ENCODE measurements at places on chromosomes 12 and 14.

GRCh38 chr14:76589246-76589645, 172.0 kb upstream of the VASH1 start:
- DNase-seq = no peak

DNA sequence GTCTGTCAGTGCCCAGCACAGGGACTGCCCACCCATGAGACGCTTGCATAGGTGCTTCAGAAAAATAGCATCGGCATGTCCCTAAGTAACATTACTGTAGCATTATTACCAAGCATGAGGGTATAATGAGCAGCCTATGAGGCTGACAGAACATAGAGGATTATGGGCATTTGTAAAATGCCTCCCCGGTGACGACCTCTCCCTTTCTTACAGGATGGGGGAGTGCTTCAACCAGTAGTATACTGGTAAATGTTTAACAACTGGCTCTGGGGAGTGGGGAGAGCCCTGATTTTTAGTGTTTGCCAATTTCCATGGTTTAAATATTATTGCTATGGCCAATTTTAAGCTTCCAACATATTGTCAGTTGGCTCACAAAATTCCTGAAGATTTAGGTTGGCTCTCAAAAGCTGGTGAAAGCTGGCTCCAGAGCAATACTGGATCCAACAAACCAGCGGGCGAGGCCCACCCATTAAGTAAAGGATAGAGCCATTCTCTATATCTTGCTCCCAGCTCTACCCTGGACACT, 104.5 kb downstream of the ETNK1 start:
- DNase-seq = no peak

GRCh38 chr14:100532154-100532861, 54.9 kb downstream of the BEGAIN start:
- DNase-seq = peak; percentile 9

DNA sequence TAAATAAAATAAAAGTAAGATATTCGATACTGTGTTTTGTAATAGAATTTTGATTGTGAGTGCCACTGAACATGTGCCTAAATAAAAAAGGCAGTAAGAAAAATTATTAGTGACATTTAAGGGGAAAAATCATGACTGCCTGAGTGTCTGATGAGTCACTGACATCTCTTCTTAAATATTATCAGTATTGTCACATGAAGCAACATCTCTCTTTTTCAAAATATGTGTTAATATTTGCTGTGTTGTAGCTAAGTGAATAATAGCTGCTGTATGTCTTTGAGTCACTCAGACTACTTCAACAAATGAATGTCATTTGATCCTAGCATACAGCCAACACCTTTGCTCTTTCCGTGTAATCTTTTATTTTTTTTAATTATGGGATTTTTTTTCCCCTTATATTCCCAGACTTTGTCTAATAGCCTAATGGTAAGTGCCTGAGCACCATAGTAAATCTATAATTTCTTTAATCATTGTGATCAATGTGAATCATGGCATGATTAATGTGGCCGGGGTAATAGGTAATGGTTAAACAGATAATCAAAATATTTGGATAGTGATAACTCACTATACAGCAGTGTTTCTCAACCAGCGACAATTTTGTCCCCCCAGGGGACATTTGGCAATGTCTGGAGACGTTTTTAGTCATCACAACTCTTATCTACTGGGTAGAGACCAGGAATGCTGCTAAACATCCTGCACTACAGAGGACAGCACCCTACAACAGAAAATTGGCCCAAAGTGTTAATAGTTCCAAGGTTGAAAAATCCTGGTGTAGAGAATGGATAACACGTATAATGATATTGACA, 11.7 kb upstream of the OTX2 start:
- no peak for DNase-seq

DNA sequence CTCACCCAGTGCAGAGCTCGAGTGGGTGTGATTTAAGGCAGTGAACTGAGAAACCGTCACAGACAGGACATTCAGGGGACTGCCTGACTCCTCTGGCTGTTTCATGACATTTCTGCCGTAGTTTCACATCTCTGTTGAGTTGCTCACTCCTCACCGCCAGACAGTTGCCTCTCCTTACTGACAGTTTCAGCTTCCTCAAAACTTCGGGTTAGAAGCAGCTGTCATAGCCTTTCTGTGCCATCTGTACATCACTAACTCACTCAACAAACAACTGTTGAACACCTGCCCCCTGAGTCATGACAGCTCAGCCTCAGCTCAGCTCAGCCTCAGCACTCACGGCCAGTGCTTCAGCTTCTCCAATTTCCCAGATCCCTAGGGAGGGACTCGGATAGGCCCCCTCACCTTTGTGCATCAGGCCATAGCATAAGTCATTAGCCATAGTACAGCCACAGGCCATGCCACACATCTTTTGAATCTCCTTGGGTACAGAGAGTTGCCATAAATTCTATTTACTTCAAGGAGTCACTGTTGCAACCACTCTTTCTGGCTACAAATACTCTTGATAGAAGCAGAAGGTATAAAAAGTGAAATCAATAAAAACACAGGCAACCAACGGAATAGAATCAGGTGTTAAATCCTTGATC, 6.2 kb upstream of the SLC15A4 start:
- peak; percentile 80 for DNase-seq

DNA sequence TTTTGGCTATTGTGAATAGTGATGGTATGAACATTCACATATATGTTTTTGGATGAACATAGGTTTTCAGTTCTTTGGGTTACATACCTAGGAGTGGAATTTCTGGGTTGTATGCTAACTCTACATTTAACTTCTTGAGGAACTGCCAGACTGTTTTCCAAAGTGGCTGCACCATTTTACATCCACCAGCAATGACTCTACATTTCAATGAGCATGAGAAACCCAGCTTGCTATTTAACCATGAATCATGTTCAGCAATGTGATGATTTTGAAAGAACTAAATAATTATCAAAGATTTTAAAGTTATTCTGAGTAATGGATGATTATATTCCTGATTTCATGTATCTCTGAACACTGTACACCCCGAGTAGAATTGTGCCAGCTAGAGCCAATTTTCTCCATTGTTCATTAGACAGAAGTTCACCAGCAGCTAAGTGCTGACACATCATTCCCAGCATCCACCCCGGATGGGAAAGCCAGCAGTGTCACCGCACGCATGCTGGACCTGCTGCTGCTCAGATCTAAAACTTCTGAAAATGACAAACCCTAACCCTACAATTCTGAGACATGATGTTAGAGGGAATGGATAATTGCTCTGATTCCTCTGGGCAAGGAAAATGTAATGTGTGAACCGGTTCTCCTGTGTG, 13.3 kb upstream of the ANAPC5 start:
- DNase-seq = no peak

DNA sequence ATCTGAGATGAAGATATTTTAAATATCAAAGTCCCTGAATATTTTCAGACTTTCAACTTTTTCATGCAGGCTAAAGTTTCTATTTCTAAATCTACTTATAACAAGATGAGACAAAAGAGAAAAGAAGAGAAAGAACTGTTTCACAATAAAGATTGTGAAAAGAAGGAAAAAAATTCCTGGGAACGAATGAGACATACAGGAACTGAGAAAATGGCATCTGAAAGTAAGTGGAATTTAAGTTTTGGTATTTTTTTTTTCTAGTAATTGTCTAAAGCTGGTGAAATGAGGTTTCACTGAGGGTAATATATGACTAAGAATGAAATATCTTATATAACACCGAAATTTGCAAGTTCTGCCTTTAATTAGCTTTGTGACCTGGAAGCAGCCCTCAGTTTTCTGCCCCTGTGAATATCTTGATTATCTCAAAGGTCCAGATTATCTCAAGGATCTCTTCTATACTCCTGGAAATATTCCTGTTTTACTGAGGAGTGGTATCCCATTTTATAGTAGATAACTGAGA, 55.7 kb upstream of the PRPF39 start:
- peak; percentile 9 for DNase-seq

DNA sequence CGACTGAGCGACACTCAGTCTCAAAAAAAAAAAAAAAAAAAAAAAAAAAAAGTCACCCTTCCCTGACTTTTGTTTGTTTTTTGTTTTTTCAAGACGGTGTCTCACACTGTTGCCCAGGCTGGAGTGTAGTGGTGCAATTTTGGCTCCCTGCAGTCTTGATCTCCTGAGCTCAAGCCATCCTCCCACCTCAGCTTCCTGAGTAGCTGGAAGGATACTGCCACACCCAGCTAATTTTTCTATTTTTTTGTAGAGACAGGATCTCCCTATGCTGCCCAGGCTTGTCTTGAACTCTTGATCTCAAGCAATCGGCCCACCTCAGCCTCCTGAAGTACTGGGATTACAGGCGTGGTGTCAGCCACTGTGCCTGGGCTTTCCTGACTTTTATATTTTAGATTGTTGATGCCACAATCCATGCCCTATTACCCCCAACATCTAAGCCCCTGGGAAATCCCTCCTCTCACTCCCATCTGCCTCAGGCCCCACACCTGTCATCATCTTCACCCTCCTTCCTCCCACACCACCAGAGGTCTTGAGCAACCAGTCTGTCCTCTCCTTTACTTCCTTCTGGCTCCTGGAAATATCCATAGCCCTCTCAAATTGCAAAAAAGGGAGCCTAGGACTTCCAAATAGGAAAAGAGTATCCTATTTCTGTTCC, 7.8 kb downstream of the IKZF4 start:
- no peak for DNase-seq

DNA sequence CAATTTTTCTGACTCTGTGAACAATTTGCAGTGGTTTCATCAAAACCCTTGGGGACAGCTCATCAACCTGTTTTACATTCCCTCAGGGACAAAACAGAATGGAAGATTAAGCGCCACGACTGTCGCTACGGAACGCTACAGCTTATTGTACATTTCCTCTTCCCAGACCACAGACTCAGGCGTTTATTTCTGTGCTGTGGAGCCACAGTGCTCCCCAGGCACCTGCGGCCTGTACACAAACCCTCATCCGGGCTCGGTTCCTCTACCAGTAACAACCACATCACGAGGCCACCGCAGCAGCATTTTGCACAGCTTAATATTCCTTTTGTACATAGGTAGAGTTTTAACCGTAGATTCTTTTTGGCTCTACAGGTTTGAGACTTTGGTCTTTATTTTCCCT, 397.4 kb upstream of the OR4E1 start:
- peak; percentile 16 for DNase-seq

- no peak for DNase-seq
These were observed 58.0 kb downstream of the TMTC1 start for GRCh38 chr12:29725587-29726320.

GRCh38 chr14:33788161-33788560, 162.7 kb downstream of the EGLN3 start:
- DNase-seq = no peak

DNA sequence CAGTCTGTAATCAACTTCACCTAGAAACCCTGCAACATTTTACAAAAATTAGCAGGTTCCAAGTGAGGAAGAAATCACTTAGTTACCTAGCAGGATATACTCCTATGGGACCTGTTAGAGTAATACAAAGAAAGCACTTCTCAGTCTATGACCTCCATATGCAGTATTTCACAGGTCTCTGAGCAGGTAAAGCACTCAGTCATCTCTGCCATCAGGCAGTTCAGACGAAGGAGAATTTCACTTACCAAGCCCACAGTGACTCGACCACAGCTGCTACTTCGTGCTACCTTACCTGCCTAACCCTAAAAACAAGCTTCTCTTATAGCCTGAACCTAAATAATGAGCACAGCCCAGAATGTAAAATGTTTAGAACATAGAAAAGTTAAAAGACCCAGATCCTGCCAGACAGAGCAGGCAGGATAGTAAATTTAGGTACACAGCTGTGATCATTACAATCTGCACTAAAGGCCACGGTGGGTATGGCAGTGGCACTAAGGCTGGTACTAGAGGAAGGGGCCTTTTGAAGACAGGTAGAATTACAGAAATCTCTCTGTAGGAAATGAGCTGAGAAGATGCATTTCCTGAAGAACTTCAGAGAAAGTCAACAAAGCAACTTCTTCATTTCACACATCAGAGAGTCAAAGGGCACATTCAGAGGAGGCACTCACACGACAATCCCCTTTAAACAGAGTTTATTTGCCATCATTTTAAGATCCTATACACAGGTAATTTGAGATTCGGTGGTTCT, 35.7 kb downstream of the DCAF5 start:
- DNase-seq = no peak

DNA sequence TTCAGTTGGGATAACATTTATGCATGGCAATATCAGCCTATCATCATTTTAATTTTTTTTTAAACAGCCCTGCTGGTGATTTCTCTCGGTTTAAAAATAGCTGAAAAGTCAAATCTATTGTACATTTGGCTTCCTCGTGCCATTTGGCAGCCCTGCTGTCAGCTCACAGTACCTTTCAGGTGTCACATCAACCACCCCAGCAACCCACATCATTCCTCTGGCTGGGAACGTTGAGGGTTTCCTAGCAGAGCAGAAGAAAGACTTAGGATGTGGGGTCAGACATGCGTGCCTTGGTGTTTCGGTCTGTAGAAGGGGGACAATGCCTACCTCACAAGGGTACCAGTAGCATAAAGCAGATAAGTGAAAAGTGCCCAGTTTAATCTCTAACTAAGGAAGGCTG, 15.8 kb downstream of the PEBP1 start:
- no peak for DNase-seq

- DNase-seq = no peak
These were observed 203.1 kb downstream of the AEBP2 start for GRCh38 chr12:19642345-19642744.

GRCh38 chr12:85484387-85484786, 204.4 kb downstream of the ALX1 start:
- DNase-seq = peak; percentile 4

GRCh38 chr12:66964629-66965028, 285.8 kb upstream of the GRIP1 start:
- no peak for DNase-seq

GRCh38 chr14:20873370-20874177, 17.6 kb upstream of the RNASE3 start:
- DNase-seq = peak; percentile 54

DNA sequence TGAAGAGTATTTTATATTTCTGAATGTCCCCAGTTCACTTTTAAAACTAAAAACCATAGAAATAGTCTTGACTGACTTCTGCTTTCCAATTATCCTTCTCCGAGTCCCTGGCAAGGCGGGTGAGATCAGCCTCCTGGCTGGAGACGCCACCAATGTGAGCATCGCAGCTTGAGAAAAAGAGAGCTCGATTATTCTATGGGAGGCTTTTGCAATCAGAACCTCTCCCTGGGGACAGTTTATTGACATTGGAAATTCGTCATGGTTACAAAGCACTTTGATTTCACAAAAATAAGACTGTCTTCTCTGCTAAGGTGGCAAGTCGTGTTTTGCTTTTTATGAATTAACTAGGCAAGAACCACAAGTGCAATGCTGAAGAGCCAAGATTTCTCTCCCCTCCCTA, 23.6 kb upstream of the GPHB5 start:
- DNase-seq = no peak

DNA sequence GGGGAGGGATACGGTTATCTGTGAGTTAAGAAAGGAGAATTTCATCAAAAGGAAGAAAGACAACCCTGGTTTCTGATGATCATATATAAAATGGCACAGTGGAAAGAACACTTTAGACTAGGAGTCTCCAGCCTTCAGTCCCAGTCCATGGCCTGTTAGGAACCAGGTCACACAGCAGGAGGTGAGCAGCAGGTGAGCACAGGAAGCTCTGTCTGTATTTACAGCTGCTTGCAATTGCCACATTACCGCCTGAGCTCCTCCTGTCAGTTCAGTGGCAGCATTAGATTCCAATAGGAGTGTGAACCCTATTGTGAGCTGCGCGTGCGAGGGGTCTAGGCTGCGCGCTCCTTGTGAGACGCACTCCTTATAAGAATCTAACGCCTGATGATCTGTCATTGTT, 137.9 kb downstream of the BTG1 start:
- no peak for DNase-seq

GRCh38 chr14:65933400-65934069, 521.0 kb downstream of the FUT8 start:
- DNase-seq = no peak

GRCh38 chr12:68007466-68007865, 18.2 kb downstream of the IFNG-AS1 start:
- no peak for DNase-seq

Measured in GM20000 (cell line).